Heart right ventricle (tissue), 16 donors: ENCODE measurements at places on chromosomes 7 and 10.

- DNase-seq: no peak
These were observed 22.4 kb upstream of the AHR start for GRCh38 chr7:17275749-17276671.

GRCh38 chr7:40305229-40305628 is 170.4 kb downstream of the SUGCT start:
- no peak for DNase-seq

DNA sequence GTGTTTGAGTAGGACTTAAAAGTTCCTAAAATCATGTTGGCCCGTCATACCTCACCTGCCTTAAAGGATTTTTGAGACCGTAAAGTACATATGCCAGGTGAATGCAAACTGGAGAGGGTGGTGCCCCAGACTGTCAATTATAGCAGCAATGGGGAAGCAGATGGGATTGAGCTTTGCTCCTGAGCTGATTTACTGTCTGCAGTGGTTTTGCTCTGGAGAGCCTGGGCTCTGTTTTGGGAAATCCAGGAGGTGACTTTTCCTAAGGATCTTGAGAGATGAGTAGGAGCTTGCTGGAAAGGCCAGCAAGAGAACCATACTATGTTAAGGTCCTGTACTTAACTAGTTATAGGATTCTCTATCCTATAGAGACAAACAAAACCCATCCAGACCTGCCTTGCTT is 43.0 kb downstream of the COL13A1 start:
- DNase-seq: no peak

DNA sequence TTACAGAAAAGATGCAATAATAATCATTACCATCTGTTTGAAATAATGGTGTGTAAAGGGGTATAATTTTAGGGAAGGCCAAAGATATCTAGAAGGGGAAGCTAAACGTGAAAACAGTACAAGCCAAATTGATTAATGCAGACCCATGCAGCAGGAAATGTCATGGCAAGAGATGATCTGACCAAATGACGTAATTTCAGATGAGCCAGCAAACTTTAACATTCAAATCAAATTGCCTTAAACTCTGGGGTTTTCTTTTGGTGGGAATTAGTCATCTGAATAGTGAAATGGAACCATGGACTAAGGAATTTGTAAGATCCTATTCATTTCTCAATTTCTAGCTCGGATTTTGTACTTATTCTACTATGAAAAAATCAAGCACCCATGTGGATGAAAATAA is 21.4 kb upstream of the SCIN start:
- no peak for DNase-seq

DNA sequence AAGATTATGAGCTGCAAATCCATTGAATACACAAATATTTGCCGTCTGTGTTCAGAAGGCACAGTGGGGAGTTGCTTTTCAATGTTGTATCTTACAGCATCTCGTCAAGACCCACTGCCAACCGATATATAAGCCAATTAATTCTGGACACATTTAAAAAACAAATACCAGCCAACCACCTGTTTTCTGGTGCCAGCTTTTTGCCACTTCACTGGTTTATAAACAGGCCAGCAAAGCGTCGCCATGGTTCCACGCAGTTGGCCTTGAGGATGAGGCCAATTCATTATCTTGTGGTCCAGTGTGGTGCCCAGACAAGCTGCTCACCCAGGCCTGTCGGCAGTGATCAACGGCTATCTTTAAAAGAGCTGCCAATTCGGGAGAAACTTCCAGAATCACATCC is 321.0 kb downstream of the TCERG1L start:
- DNase-seq: no peak

DNA sequence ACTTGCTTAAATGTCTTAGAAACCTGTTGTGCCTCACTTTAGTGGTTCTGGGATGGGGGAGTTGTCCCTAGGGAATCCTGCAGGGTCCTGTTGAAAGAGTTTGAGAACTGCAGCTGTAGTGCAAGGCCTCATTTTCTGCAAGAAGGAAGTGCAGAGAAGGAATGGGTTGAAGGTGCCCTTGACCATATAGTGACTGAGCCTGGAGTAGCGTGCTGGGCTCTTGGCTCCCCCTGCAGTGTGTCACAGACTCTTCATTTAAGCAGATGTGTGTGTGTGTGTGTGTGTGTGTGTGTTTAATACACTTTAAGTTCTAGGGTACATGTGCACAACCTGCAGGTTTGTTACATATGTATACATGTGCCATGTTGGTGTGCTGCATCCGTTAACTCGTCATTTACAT is 92.2 kb downstream of the GRK5 start:
- no peak for DNase-seq

DNA sequence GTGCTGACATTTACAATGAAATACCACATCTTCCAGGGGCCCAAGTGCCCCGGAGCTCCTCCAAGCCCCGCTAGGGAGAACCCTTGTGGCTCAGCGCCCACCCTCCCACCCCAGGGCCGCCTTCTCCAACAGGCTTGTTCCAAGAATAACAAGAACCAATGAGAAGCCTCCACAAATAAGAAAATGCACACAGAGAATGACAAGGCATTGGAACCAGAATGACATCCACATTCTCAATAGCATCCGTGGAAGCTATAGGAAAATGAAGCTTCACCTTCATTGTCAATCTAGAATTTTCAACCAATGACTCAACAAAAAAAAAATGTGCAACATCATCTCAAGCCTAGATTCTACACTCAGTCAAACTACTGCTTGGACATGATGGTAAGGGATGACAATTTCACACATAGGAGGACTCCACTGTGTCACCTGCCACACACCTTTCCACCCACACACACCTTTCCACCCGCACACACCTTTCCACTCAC is 50.4 kb upstream of the PPP2R2D start:
- DNase-seq: no peak

- peak; percentile 71 for DNase-seq
These were observed at the start of gene PALS2 for GRCh38 chr7:24572997-24573553. Gene PALS2, plus strand, starts transcription at chr7:24573452. Its CDS starts 50,216 bp downstream, at chr7:24623668.

DNA sequence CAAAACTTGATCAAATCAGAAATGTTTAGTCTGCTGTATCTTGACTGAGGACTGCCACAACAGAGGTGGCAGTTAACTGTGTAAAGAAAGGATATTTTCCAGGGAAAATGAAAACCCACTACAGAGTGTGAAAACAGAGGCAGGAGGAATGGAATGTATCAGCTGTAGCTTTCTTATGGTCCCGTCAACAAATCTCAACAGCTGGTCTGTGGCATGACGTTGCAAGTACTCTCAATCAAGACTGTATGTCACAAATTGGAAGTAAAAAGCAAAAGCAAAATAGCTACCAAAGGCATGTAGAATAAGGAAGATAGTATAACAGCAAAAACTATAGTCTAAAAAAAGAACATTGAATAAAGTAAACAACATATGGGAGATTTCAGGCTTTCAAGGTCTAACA is 123.5 kb downstream of the KMT2C start:
- no peak for DNase-seq

DNA sequence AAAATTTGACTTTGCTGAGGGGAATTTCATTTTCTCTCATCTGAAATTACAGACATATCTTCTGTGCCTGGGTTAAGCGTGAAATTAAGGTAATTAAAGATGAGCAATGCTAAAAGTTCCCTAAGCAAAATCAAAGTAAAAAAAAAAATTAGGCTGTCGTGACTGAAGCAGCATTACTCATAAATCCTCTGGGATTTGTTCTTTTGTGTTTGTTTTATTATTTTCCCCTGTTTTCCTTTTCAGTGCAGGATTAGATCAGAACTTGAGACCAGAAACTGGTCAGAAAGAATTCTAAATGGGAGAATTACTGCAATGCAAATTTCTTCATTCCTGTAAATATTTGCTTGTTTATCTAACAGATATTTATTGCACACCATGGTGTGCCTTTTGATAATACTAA is 141.4 kb upstream of the BET1 start:
- no peak for DNase-seq

DNA sequence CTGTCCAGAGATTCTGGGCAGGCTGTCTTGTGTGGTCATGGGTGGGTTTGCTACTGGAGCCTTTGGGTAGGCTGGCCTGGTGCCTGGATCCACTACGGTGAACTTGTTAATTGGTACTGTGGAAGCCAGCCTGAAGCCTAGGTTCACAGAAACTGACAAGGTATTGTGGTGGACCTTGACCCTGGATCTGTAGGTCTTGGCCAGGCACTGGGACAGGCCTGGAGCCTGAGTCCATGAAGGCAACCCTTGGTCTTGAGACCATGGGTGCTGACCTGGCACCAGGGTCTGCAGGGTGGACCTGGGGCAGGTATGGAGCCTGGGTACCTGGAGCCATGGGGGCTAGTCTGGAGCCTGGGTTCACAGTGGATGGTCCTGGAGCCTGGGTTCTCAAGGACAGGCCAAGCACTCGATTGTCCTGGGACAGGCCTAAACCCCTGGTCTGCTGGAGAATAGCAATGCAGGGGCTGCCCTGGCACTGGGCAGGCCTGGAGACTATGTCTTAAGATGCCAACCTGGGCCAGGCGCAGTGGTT is 85.8 kb downstream of the CCDC3 start:
- no peak for DNase-seq

GRCh38 chr10:57706016-57706415 is 561.7 kb downstream of the IPMK start:
- DNase-seq: no peak

DNA sequence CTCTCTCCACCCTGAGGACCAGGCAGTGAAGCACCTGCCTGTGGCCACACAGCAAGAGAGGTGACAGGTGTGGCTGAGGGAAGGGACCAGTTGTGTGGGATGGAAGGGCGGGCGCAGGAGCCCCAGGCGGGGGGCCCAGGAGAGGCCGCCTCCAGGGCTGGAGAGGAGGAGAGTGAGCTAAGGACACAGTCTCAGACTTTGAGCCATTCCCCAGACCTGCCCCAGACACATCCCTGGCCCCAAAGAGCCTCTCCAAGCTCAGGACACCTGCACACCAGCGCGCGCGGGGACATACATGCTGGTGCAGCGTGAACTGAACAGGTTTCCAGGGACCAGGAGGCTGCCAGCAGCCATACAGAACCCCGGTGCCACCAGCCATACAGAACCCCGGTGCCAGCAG is 237.3 kb downstream of the MAD1L1 start:
- DNase-seq: no peak

DNA sequence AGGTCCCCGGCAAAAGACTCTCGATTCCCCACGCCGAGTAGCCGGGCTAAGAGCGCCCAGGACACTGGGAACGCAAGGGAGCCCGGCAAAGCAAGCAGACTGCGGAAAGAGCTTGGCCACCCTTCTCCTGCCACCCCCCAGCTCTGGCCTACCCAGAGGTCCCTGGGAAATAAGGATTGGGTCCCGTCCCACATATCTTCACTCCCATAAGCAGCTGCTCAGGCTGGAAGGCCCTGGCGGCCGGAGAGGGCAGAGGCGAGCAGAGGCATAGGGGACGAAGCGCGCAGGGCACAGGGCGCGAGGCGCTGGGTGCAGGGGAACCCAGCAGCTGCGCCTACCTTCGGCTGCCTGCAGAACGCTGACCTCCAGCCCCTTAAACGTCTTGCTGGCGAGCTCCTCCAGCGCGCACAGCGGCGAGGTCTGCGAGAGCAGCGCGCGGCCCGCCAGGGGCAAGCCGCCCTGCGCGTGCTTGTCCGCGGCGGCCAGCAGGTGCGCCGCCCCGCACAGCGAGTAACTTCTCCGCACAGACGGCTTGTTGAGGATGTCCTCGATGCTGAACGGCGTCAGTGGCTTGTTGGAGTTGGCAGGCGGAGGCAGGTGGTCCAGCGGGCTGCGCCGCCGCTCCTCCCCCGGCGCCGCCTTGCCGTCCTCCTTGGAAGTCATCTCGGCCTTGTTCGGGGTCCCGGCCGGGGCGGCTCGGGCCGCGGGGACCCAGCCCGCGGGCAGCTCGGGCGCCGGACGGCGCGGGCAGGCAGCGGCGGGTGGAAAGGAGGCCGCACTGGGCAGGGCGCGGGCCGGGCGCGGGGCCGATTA is 904 bp downstream of the LBX1 start:
- DNase-seq: no peak

GRCh38 chr7:28052933-28053332 is 127.7 kb downstream of the JAZF1 start:
- no peak for DNase-seq

DNA sequence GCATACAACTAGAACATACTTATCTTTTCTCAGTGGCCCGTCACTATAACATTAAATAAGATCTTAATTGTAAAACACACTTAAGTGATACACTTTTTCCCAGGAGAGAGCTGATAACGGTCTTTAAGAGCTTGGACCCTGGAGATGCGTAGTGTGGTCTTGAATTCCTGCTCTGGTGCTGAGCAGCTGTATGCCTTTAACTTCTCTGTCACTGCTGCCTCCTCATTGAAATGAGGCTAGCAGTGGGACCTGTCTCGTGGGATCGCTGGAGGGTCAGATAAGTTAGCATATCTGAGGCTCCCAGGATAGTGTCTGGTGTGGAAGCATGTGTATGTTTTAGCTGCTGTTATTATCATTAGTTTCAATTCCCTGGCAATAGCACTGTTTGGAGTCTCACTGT is 194.9 kb downstream of the SDK1 start:
- DNase-seq: no peak

DNA sequence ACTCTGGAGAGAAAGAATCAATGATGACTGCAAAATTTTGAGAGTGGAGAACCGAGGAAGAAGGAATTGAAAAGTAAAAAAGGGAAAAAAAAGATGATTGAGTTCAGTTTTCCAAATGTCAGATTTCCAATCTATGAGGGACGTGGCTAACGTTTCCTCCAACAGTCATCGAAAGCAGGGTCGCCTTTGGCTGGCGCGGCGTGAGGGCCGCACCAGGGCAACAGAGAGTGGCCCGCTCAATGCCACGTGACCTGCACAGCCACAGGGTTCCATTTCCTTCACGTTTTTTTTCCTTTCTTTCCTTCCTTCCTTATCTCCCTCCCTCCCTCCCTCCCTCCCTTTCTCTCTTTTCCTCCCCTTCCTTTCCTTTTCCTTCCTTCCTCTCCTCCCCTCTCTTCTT is 101.9 kb downstream of the WDR37 start:
- DNase-seq: no peak

DNA sequence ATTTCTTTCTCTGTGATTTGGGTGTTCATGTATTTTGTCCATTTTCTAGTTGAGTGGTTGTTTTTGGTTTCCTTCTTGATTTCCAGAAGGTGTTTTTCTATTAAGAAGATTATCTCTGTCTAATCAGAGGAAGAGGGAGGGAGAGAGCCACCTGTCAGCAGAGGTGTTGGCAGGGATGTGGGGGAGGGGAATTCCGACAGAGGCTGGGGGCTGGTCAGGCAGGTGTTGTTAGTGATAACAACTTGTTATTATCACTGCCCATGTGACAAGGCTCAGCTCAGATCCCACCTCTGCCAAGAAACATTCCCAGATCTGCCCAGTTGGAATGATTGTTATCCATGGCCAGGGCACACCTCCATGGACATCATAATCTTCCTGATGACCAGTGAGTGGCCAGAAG is 293.4 kb downstream of the GFRA1 start:
- DNase-seq: no peak
